CD4-positive, alpha-beta T cell treated with Interleukin-4 for 4 hours (primary cell): ENCODE measurements at places on chromosomes 11 and 22.

DNA sequence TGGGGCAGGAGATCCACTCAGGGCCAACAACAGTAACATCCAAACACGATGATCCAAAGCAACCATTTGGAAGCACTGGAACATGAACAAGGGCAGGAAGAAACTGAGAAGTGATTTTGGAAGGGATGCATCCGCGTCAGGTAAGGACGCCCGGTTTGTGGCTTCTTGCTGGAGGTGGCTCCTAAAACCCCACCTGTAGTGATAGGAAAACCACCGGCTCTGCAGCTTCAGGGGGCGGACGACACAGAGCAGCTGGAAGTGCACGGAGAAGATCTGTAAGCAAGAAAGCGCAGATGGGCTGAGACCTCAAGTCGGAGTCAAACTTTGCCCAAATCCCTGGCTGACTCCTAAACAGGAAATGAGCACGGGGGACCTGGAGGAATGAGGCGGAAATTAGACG is 1066.1 kb downstream of the BRD1 start:
- no peak for DNase-seq

DNA sequence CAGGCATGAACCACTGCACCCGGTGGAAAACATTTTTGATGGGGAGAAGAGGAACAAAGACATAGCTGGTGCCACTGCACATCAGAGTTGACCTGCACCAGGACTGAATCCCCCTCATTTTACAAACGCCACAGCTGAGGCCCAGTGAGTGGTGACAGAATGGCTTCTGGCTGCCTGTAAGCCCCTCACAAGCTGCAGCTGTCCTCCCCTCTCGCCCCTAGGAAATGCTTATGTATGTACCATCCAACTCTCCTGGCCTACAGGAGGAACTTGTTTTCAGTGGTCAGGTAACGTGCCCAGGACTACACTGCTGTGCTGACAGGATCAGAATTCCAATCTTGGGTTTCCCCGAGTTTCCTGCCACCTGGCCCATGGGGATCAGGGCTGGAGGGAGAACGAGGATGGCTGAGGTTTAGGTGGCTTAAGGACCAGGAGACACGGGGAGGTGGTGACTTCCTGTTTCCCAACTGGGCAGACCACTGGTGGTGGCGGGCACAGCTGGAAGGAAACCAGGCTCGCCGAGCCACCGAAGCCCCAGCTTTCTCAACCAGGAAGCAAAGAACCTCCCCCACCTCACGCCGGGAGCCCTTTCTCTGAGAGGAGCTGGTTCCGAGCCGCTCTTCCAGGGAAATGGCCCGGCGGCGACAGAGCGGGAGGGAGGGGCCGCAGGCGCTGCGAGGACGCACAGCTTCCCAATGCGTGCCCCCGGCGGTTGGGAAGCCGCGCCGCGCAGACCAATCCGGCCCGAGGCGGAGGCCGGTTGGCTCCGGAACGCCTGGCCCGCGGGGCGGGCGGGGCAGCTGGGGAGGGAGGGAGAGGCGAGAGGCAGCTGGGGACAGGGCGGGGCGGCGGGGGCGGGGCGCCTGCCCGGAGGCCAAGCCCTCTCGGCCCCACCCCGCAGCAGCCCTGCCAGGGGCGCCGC is 1.0 kb upstream of the LRFN4 start:
- peak; percentile 80 for DNase-seq

- no peak for DNase-seq
These were observed 10.1 kb downstream of the SIGIRR start for GRCh38 chr11:404551-405264.

DNA sequence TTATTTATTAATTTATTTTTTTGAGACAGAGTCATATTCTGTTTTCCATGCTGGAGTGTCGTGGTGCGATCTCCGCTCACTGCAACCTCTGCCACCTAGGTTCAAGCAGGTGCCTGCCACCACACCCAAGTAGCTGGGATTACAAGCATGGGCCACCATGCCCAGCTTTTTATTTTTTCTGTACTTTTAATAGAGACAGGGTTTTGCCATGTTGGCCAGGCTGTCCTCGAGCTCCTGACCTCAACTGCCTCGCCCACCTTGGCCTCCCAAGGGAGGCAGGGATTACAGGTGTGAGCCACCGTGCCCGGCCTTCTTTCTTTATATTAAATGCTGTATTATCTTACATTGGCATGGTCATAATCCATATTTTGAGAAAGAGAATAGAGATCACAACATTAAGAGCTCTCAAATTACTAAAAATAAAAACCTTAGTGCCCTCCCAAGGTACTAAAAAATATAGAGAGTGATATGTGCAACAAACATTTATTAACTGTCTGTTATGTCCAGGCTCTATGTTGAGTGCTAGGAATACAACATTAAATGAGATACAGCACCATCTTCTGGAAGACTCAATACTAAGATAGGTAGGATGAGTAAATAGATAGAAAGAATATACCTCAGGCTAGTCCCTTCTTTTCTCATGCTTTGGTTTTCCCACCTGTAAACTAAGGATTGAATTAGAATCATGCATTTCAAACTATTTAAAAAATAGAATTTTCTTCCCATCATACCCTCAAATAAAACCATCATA is 84.1 kb downstream of the BBOX1 start:
- no peak for DNase-seq

- DNase-seq = no peak
These were observed 5.5 kb downstream of the USH1C start for GRCh38 chr11:17538731-17539130.

GRCh38 chr11:36212564-36213392 is 76.4 kb downstream of the COMMD9 start:
- DNase-seq = no peak

DNA sequence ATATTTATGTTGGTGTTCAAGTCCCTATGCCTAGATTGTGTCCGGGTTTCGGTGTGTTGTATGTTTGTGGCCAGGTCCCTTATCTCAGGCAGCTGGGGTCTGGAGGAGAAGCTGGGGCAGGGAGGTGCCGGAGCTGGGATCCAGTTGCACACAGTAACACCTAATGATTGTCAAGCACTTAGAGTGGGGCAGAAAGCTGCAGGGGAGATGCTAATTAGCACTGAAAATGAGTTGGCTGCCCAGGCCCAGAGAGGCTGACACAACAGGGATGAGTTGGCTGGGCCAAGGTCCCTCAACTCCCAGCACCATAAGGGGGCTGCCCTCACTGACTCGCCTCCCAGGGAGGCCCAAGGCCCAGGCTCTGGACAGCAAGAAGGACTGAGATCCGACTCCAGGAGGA is 12.2 kb downstream of the PDE2A start:
- no peak for DNase-seq

- DNase-seq = no peak
These were observed 421.0 kb upstream of the API5 start for GRCh38 chr11:42890773-42891172.

DNA sequence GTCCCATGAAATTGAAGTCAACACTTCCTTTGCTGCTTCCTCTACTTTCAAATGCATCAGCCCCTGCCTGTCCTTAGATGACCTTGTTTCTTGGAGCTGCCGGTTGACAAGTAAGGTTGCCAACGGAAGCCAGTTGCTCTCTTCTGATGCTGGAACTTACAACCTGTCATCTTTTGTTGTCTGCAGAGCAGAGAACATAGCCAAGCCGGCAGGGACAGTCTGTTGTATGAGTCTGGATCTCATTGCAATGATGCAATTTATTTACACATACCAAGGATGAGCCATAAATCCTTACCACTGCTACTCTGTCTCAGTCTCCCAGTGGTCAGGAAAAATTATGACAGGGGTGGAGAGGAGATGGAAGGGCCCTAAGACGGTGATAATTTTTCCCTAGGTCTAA is 151.4 kb downstream of the BLID start:
- no peak for DNase-seq
